ENCODE measurements at places on chromosomes 2 and 18. TPM values are rescaled to one million over a fixed set of nuclear protein-coding genes. Genes with fewer than 3 reads are reported as not detected.

The IL36B gene
- total RNA-seq: not detected

The CYP1B1 gene
- total RNA-seq: 19.4 TPM

The MLPH gene
- not detected for total RNA-seq

The VIT gene
- total RNA-seq: not detected

The ADRA2B gene
- total RNA-seq: 0.05 TPM

The UBE2F gene
- total RNA-seq: 77.5 TPM

The ADAM23 gene
- 0.98 TPM for total RNA-seq

The GKN1 gene
- not detected for total RNA-seq

The LHCGR gene
- not detected for total RNA-seq

The TCF23 gene
- total RNA-seq: not detected

The UGT1A4 gene
- total RNA-seq: not detected

The NDC80 gene
- total RNA-seq: 78.0 TPM

The DNAH6 gene
- total RNA-seq: 0.45 TPM

The PLB1 gene
- 1.2 TPM for total RNA-seq

The SH3RF3 gene
- total RNA-seq: 0.45 TPM

The TWSG1 gene
- total RNA-seq: 9.6 TPM

The PLA2R1 gene
- total RNA-seq: not detected

The KCNS3 gene
- total RNA-seq: not detected

The SPP2 gene
- not detected for total RNA-seq

The FSHR gene
- not detected for total RNA-seq

The SLC35G4 gene
- not detected for total RNA-seq

The GPR155 gene
- total RNA-seq: 11.3 TPM
